ENCODE measurements at places on chromosomes 4 and X.

DNA sequence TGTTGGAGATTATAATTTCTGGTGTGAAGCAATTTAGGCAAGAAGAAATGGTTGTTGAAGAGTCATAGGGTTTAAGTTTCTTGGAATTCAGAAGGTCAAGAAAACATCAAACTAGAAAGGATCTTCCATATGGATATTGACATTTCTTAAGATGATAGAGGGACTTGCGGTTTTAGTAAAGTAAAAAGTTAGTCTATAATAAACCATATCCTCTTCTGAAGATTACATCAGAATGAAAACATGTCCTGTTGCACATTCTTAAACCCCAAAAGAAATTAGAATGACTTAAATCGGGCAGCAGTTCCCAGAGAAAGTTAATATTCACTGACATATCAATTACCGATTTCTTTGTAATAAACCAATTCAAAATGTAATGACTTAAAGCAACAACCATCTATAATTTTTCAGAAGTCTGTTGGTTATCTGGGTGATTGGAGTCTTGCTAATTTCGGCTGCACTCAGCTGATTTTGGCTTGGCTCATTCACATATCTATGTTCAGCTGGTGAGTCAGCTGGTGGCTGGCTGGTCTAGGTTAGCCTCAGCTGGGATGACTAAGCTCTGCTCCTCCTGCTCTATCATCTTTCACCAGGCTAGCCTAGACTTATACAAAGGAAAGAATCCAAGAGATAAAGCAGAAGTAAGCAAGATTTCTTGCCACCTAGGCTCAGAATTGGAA lies 24.4 kb upstream of the DYNLT3 start:
- DNase-seq = no peak

GRCh38 chr4:88696630-88697029 lies 999 bp downstream of the NAP1L5 start:
- no peak for DNase-seq

DNA sequence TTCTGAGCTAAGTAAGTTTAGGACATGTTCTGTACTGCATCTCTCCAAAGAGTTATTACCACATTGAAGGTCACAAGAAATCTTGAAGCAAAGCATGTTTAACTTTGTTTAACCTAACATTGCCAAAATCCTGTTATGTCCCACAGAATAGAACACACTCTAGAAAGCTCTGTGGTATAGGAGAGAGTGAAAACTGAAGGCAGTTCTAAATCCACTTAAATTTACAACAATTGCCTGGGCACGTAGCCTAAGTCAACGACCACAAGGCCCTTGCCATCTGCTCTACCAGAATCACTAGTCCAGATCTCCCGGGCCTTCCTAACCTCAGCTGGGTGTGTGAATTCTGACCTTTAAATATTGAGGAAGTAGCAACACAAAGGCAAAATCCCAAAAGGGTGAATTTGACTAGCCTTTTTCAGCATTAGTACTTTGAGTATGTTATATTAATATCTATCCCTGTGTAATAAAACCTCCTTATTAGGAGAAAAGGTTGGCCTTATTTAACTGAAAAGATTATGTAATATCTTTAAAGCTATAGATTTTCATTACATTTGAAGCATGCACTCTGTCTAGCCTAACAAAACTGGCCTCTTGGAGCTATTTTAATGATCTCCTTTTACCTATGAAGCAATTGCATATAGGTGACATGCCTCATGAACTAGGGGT lies 4.5 kb upstream of the MAML3 start:
- DNase-seq = no peak

- no peak for DNase-seq
Measured at GRCh38 chr4:25308306-25308705, 4.3 kb upstream of the ZCCHC4 start.

- DNase-seq = no peak
Measured at GRCh38 chr4:56212774-56213173, 174.5 kb downstream of the AASDH start.
